ENCODE measurements at places on chromosomes 16 and 17.

DNA sequence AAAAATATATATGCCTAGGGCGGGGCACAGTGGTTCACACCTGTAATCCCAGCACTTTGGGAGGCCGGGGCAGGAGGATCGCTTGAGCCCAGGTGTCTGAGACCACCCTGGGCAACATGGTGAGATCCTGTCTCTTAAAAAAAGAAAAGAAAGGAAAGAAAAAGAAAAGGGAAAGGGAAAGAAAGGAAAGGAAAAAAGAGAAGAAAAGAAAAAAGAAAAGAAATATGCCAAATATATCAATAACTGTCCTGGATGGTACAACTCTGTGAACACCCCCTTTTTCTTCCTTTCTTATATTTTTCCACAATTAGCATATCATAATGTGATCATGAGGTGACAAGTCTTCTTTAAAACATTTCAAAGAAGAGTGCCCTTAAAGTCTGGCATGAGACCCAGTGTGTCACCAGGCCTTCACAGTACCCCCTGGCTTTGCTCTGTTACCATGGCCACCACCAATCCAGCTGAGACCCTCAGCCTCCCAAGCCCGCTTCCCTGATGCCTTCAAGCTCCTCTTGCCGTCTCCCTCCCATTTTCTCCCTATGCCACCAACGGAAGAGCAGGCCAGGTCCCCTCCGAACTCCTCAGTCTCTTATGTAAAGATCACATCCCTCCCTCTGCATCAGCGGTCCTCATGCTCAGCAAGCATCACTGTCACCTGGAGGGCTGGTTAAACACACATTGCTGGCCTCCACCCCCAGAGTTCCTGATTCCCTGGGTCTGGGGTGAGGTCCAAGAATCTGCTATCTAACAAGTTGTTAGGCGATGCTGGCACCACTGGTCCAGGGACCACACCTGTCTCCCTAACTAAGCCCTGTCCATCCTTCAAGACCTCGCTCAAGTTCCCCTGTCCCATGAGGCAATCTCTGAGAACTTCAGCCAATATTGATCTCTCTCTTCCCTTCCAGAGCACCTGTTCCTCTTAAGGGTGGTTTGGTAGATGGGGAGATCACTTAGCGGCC, 44.5 kb downstream of the CUEDC1 start:
- no peak for DNase-seq

- DNase-seq, result no peak
Observed at GRCh38 chr16:83653785-83654184, 154.0 kb upstream of the HSBP1 start.

DNA sequence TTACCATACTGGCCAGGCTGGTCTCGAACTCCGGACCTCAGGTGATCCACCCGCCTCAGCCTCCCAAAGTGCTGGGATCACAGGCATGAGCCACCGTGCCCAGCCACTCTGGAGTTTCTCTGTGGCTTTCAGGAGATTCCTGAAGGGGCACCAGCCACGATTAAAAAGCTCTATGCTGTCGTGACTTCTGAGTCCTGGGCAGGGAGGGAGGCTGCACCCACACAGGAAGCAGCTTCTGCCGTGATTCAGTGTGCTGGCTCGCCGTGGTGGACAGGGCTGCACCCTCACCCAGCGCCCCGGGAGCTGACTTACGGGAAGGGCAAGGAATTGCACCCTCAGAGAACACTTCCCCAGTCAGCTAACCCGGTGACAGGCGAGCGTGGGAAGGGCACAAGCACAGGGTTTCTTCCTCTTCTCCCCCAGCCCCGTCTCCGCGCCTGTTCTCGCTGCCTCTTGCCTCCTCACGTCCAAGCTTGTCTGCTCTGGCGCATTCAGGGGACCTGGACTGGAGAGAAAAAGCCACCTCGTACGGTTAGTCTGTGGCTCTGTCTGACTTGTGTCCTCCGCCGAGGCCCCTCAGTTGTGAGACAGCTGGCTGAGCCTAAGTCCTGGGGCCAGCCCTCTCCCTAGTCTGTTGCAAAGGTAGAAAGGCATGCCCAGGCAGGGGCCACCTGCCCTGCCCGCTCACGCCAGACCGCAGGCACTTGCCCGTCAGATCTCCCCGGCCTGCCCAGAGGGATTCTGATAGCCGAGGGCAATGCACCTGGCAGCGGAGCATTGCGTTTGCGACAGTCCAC, 145.0 kb downstream of the SEC14L1 start:
- no peak for DNase-seq

- no peak for DNase-seq
Observed at GRCh38 chr17:12180644-12181261, 160.1 kb downstream of the MAP2K4 start.

DNA sequence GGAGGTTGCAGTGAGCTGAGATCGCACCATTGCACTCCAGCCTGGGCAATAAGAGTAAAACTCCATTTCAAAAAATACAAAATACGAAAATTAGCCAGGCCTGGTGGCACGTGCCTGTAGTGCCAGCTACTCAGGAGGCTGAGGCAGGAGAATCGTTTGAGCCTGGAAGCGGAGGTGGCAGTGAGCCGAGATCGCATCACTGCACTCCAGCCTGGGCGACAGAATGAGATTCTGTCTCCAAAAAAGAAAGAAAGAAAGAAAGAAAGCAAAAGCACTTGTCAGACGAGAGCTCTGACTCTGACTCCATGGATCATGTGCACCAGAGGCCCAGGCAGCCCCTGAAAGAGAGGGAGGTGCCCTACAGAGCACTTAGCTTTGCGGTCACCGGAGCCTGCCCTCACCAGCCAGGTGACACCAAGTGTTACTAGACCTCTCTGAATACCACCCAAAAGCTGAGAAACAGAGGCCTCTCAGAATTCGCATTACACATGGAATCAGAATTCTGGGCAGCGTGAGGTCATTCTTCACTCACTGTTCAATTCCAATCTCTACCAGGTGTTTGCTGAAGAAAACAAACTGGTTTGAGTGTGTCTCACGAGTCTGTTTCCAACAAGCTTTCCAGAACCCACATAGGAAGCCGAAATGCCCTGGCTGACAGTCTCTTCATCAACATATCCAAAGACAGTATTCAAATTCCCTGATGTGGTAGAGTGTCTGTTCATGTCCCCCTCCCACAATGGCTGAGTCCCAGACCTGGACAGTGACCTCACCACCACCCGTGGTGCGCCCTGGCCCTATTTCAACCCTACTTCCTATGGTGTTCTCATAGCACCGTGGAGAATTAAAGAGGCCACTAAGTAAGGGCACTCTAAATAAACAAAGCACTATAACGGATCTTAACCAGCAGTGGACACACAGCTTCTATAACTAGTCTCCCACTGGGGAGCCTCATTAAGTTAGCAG, 1.5 kb downstream of the FLCN start:
- DNase-seq, result no peak

- DNase-seq, result peak; percentile 80
Observed at GRCh38 chr16:25257470-25257955, at the start of gene ZKSCAN2. TSS of gene ZKSCAN2 (minus strand) at chr16:25257845. CDS start at chr16:25257127, 718 bp downstream.

GRCh38 chr16:28602529-28602928, 5.7 kb upstream of the SULT1A2 start:
- DNase-seq, result no peak

DNA sequence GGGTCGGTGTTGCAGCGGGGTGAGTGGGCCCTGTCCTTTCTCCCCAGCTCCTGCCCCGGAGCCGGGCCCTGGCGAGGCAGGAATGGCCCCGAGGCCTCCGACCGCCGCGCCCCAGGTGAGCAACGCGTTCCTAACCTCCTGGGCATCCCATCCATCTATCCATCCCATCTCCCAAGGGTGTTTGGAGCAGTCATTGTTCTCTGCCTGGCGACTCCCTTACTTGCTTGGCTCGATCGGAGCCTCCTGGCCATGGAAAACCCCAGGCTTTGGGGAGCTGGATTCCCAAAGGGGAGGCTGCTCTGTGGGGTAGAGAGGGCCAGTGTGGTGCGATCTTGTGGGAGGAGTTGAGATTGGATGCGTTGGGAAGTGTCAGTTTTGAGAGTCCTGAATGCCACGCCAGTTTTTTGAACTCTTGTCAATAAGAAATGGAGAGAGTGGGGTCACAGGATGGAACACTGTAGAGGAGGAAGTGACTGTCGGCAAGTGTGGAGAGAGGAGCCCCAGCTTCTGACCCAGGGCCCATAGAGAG, 684 bp downstream of the ZFP90 start:
- DNase-seq, result no peak

GRCh38 chr17:33732116-33732515, 439.0 kb upstream of the ASIC2 start:
- no peak for DNase-seq

DNA sequence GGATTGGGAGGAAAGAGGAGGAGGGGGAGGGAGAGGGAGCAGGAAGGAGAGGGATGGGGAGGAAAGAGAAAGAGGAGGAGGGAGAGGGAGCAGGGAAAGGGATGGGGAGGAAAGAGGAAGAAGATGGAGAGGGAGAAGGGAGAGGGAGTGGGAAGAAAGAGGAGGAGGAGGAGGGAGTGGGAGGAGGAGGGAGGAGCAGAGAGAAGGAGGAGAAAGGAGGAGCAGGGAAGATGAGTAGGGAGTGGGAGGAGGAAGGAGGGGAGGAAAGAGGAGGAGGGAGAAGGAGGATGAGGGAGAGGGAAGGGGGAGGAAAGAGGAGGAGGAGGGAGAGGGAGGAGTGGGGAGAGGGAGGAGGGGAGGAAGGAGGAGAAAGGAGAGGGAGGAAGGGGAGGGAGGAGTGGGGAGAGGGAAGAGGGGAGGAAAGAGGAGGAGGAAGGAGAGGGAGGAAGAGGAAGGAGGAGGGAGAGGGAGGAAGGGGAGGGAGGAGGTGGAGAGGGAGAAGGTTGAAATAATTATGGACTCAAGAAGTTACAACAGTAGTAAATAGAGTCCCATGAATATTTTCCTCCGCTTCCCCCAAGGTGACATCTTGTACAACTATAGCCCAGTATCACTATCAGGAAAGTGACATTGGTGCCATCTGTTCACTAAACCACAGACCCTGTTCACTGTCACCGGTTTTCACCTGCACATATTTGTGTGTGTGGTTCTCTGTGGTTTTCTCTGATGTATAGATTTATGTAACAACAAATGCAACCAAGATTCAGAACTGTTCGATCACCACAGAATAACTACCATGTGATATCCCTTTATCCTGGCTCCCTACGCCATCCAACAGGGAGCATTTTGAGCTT, 325.3 kb upstream of the EEF2KMT start:
- no peak for DNase-seq

- peak; percentile 53 for DNase-seq
Observed at GRCh38 chr16:57826706-57827625, 24.7 kb upstream of the KIFC3 start.
